Natural killer cell (primary cell): ENCODE measurements at places on chromosomes 11 and 22. TPM values are rescaled to one million over a fixed set of nuclear protein-coding genes. Genes with fewer than 3 reads are reported as not detected.

The EXPH5 gene
- 5.4 TPM for total RNA-seq

The ALDH3B1 gene
- 9.0 TPM for total RNA-seq

The RAC2 gene
- 741 TPM for total RNA-seq

The CBY1 gene
- 10.8 TPM for total RNA-seq

The TOM1 gene
- 132 TPM for total RNA-seq

The CTR9 gene
- total RNA-seq: 47.3 TPM

The SMIM35 gene
- total RNA-seq: 0.30 TPM

The PAAF1 gene
- 14.9 TPM for total RNA-seq

The MOV10L1 gene
- 1.0 TPM for total RNA-seq
